WTC11 (cell line): ENCODE measurements at places on chromosomes 3 and 15.

DNA sequence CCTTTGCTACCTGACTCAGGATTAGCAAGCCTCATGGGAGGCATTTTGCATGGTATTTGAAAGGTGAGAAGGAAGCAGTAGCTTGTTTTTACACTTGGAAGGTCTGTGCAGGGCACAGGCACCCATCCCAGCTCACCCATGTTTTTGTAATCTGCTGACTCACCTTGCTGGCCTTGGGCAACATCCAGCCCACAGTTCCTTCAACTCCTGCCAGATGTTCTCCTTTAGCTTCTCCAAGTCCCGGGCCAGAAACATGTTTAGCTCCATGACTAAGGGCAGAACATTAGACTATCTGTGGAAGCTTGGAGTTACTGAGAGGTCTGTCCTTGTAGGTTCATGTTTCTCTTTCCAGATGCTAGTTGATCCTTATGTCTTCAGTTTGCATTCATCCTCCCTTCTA, 12.4 kb upstream of the ZNF770 start:
- no peak for DNase-seq

DNA sequence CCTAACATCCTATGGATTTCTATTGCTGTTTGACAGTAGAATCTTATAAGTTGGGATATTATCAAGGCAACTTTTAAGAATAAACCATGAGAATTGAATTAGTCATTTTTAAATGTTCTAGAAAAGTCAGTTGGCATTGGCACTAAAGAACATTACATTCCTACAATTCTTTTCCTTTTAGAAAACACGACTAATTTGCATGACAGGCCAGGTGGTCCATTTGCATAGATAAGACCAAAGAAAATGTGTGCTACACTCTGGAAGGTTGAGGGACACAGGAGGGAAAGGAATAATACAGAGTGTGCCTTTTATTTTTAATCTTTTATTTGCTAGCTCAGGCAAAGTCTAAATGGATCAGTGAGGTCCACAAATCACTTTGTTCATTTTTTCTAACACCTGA, 962.3 kb downstream of the EPHA3 start:
- no peak for DNase-seq

DNA sequence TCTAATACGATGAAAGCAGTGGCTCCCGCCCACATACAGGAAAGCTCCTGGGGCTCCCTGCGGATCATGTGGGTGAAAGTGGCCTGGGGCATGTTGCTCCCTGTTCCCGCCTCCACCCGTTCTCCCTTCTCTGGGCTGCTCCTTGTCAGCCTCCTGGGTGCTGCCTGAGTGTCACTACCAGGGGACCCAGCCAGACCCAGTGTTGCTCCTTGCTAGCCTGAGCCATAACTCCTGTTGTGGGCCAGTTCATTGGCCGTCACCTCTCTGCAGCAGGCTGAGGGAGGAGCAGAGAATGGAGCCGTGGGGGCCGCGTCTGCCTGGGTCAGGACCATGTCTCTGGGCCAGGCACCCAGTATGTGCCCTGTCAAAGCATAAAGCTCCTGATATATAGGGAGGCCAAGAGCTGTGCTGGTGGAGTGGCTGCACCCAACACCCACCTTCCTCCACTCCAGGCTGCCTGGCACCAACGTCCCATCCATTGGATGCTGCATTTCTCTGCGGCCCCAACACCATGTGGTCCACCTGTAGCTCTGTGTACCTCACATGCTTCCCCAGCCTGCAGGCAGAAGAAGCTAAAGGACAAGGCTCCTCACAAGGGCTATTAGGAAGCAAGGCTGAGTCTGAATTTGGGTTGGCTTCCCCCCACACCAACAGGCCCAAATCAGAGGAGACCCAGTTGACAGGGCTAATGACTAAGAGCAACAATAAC, 40.5 kb downstream of the KLF13 start:
- no peak for DNase-seq

DNA sequence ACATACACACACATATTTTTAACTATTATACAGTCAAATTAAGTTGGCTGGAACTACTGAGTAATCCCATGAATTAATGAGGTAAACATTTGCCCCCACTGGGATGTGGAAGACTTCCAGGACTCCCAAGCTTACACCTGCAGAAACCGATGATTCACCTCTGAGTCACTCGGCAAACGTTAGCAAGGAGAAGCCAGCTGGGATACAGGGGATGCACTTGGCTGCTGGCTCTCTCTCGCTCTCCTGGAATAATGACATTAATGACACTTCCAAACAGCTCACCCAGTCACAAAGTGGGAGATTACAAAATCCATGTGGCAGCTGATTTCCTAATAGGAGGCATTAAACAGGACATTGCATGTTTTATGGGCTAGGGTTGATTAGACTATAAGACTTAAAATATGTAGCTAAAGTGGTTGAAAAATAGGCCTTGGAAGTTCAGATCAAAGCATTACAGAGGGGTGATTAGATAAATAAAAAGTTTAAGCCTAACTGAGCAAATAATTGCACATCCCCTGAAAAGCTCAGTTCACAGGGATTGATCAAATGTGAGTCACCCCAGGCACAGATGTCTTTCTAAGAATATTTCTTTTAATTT, 500.9 kb downstream of the SOX2 start:
- DNase-seq = peak; percentile 24

GRCh38 chr3:107795514-107796094, 272.8 kb downstream of the BBX start:
- DNase-seq = no peak

DNA sequence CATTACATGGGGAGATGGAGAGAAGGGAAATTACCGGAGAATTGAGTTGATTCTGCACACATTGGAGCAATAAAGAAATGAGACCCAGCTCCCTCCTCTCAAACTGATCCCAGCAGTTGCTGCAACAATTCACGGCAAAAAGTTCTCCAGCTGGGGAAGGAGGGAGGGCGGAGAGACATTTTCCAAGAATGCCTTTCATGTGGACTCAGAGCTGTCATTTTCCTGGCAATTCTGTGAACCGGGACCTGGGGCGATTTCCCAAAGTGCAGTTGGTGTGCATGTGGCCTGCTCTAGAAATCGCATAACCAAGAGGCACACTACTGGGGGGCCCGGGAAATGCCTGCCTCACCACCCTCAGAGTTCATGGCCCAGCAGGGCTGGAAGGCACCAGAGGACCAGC, 48.7 kb upstream of the IREB2 start:
- DNase-seq = no peak

GRCh38 chr3:100419406-100419805, 18.1 kb downstream of the LNP1 start:
- DNase-seq = no peak

DNA sequence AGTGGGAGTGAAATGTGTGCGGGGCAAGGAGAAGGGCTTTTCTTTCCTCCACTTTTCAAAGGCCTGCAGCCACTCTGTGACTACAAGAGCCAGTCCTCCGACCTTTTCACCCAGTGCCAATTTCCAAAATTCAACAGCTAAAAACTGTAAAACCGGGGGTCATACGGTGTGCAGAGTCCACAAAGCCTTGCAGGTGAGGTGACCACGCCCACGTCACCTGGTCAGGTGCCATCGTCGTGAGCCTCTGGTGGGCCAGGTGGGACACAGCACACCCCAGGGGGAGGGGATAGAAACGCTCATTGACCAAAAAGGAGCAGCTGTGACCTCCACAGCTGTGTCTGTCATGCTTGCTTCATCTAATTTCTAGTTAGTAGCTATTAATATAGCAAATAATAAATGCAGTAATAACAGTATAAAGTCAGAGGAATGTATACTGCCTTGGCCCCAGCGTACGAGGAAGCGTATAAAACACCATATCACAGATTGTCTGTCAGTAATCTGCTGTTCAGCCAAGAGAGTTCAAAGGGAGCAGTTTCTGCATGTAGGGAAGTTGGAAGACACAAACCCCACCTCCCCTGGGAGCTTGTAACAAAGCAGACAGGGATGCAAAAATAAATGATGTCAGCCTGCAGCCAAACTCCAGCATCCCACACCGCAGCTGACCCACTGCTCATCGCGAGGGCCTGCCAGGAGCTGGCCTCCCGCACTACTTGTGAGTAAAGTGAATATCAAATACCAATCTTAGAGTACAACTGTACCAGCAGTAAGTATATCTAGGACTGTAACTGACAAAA, 86.7 kb downstream of the VGLL4 start:
- DNase-seq = no peak

DNA sequence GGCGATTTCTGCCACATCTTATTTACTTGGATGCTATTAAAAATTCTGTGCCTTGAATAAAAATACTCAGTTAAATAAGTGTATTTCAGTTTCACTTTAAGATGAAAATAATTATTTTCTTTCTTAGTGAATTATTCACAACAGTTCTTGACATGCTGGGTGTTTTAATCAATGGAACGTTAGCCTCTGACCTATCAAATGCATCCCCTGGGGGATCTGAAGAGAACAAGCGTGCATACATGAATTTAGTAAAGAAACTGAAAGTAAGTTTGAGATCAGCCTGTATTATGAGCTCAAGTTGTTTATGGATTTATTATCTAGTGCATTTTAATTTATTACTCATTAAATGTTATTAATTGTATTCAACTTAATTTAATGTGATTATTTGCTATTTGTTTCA, 597 bp downstream of the P2RY12 start:
- DNase-seq = no peak

DNA sequence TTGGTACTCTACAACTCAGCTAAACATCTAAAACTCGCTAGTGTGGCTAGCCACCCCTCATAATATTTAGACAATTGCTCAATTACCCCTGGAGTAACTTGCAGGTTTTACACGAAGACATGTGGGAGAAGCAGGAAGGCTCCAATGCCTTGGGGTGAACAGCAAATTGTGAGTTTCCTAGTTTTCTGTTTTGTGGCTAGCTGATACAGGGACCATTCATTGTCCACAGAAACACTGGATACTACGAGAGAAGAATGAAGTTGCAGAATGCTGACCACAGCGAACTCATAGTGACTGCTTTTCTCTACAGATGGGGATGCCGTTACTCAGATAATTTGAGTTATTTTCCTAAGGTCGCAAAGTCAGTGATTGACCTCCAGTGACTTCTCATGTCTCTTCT, 212.9 kb downstream of the P3H2 start:
- DNase-seq = no peak

- no peak for DNase-seq
These were observed 752.9 kb upstream of the ARPP21 start for GRCh38 chr3:34886443-34886842.

GRCh38 chr15:84764989-84765388, 16.6 kb downstream of the ZNF592 start:
- DNase-seq = no peak

- no peak for DNase-seq
These were observed 366.0 kb upstream of the TBL1XR1 start for GRCh38 chr3:177563243-177563780.

GRCh38 chr3:126360714-126361060, 3.5 kb upstream of the KLF15 start:
- no peak for DNase-seq

DNA sequence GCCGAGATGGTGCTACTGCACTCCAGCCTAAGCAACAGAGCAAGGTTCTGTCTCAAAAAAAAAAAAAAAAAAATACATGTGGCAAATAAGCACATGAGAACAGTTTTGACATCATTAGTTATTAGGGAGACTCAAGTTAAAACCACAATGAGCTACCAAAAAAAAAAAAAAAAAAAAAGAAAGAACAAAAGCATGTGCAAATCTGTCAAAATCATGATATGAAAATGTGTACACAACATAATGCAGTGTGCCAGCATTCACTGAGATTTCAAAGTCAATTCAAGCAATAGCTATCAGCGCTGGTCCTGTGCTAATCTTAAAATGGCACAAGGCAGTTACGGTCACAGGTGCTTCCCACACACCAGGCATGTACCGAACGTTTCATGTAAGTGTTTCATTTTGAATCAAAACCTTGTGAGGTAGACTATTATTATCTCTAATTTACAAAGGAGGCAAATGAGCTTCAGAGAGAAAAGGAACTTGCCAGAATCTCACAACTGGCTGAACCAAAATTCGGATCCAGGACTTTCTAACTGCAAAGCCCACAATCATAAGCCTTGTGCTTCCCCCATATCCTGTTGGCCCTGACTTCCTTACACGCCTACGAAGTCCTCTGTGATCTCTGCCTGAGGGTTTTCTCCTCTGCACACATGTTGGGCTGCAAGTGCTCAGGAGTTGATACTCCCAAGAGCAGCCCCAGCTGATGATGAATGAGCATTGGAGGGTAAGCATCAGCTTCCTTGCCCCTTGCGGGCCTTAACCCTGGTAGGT, 200.1 kb upstream of the PROK2 start:
- no peak for DNase-seq

GRCh38 chr15:96804754-96805153, 474.3 kb downstream of the NR2F2 start:
- DNase-seq = no peak

- no peak for DNase-seq
These were observed 14.4 kb upstream of the C3orf80 start for GRCh38 chr3:160210799-160211221.

GRCh38 chr15:75228787-75229186, 27.1 kb downstream of the C15orf39 start:
- DNase-seq = no peak

- no peak for DNase-seq
These were observed 3.9 kb downstream of the KATNBL1 start for GRCh38 chr15:34206011-34206410.

- no peak for DNase-seq
These were observed 99.8 kb downstream of the MECOM start for GRCh38 chr3:169563775-169564059.

DNA sequence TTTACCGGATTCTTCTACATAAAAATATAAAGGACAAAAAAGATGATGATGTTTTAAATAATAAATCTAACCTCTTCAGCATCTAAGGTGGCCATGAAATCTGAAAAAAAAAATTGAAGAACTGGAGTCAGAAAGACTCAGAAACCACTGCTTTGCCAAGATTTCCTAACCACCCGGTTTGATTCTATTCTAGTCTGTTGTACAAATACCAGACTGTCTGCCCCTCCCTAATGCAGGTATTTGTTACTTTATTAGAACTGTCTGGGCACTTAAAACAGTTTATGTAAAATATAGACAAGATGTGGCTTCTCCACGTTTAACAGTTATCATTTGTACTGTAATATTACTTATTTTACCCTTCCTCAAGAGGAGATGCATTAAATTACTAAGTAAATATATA, 48.8 kb downstream of the UACA start:
- no peak for DNase-seq

- DNase-seq = no peak
These were observed 140.4 kb downstream of the CD47 start for GRCh38 chr3:107950417-107950816.

- no peak for DNase-seq
These were observed 160.8 kb downstream of the EPHB1 start for GRCh38 chr3:134955874-134956273.

- DNase-seq = no peak
These were observed 22.4 kb downstream of the GJD2 start for GRCh38 chr15:34732430-34732829.
